ENCODE measurements at places on chromosomes 13 and 19.

- DNase-seq = no peak
Measured at GRCh38 chr19:49981603-49982593, 20.9 kb upstream of the SIGLEC11 start.

GRCh38 chr13:33543089-33543459 is 257.5 kb upstream of the STARD13 start:
- no peak for DNase-seq

DNA sequence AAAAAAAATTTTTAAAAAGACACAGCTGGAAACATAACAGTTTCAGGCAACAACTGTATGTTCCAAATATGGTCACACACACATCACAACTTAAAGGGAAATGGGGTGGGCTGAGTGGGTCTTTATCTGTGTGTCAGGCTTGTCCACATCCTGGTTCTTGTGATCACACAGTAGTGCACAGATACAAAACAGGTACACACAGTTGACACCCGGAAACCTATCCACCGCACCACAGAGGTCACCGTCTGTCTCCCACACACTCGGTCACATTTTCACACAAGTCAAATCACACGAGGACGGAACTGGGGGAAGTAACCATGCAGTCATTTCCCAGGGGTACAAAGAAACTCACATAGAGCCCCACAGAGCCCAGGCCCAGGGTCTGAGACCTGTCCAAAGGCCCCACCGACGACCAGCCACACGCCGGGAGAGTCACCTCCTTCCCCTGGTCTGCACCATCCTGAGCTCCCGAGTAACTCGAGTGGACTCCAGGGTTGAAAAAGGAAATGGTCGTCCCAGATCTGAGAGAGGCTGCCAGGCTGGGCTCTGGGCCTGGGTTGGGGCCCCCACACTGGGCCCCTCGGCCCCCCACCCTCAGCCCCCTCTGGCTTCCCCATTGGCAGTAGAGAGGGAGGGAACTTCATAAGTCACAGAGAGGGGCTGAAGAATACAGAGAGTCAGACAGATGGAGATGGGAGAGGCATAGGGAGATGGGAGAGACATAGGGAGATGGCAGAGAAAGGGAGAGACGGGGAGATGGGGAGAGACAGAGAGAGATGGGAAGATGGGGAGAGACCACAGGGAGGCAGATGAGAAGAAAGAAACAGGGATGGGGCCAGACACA is 1.3 kb upstream of the PPAN start:
- DNase-seq = no peak

GRCh38 chr13:86633346-86633745 is 834.1 kb upstream of the SLITRK6 start:
- no peak for DNase-seq

- DNase-seq = peak; percentile 69
Measured at GRCh38 chr13:50616101-50616500, 227.4 kb downstream of the DLEU7 start.

- DNase-seq = no peak
Measured at GRCh38 chr19:1883784-1884183, 1.5 kb downstream of the ABHD17A start.

DNA sequence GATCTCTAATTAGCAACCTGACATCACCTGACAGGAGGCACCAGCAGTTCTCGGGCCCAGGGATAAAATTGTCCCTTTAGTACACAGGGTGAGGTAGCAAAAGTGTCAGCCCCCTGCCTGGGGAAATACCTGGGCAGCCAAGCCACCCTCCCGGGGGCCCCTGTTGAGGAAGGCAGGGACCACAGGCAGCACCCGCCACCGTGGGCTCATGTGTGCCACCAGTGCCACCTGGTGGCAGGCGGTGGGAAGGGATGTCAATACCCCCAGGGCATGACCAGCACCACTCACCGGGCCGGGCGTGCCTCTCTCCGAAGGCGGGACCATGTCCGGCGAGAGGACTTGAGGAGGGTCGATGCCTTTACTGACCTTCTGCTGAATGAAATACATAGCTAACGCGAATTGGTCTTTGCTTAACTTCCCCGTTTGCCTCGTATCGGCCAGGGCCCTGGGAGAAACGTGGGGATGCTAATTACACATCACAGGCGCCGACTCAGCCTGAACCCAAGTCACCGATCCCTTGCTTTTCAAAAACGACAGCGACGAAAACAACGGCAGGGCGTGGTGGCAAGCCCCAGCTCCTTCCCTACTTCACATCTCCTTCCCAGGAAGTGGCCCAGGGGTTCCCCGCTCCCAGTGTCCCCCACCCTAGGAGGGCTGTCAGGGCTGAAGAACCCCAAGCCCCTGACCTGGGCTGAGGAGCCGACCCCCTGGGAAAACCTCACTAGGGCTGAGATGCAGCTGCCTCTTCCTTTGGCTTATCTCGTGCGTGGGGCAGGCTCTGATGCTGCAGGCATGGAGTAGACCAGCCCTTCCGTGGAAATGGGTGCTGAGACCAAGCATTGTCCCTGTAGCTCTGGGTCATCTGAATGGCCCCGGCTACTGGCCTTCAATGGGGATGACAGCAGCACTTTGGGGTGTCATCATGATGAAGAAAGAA is 53.8 kb downstream of the EPS15L1 start:
- DNase-seq = peak; percentile 35

DNA sequence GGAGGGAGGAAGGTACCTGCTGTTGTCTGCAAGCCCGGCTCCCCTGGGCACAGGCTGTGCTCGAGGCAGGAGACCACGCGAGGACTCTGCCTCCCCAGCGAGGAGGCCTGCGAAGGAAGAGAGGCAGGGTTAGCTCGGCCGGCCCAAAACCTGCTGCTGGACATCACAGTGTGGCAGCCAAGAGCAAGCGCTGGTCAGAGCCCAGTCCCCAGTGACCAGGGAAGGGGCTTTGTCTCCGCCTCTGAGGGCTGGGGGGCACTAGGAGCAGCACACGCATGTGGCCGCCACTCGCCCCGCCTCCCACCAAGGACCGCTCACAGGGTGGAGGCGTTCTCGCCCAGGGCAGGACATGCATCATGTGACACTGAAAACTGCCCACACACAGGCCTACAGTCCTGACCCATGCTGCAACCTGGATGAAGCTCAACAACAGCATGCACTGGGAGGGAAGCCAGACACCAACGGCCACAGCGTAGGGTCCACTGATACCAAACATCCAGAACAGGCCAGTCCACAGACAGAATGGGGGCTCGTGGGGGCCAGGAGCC is 8.5 kb downstream of the MIER2 start:
- no peak for DNase-seq

DNA sequence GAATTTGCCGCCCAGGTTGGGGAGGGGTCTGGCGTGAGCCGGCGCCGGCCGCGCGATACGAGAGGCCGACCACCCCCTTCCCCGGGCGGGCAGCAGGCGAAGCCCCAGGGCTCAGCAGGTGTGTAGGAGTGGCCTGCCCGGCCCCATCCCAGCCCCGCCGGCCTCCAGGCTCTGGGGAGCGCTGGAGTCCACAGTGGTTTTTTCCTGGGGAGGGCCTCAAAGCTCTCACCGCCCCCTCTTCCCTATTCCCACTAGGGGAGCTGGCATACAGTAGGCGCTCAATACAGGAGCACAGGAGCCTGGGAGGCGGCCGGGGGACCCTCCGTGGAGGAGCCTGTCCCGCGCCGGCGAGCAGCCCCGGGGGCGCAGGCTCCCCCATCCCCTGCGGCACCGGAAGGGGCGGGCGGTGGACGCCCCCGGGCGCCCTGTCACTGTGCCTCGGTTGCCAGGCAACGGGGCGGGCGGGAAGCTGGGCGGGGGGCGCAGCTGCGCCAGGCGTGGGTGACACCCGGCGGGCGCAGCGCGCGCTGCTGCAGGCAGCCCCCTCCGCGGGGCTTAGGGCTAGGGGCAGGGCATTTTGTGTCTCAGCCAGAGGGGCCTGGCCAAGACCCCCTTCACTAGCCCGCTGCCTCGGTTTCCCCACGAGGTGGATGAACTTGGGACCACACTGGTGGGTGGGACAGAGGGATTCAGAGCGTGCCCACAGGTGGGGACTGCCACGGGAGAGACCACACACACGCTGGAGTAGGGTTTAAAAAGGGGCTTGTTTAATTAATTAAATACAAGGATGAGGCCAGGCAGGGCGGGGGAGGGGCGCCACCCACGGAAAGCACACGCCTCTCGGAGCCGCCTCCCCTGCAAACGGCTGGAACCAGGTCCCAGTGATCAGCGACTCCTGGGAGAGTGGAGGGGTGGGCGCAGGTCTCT is 3.6 kb upstream of the REXO1 start:
- no peak for DNase-seq

DNA sequence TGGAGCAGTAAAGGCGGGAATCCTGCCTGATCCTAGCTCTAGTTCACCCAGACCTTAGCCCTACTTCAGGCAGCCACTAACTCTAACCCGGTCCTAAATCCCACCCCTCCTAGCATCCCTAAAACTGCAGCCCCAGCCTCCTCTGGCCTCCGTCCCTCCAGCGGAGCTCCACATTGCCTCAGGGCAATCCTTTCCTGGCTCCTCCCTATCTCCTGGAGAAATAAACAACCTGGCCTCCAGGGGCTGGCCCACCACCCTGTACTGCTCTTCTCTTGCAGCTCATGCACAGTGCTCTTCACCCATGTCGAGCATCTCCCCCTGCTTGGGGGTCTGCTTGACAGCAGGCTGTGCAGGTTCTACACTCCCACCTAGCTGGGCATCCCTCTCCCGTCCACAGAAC is 6.7 kb downstream of the POU2F2 start:
- no peak for DNase-seq
